ENCODE measurements at places on chromosomes 12 and 14. TPM values are rescaled to one million over a fixed set of nuclear protein-coding genes. Genes with fewer than 3 reads are reported as not detected.

DNA sequence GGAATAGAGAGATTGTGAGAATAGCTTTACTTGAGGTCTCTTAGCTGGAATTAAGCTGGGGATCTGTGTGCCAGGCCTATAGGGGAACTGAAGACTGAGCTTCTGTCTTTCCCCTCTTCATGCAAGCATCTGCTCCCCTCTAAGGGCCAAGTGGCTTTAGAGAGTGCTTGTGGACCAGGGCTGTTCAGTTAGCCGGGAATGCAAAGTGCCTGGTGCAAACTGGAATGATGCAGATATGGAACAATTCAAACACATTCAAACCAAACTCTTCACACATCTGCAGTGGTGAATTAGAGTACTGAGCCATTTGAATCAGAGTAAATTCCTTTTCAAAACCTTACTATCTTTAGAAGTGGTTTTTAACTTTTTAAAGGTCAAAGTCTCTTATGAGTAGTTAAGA lies 99.0 kb downstream of the LIN7A start:
- no peak for DNase-seq

DNA sequence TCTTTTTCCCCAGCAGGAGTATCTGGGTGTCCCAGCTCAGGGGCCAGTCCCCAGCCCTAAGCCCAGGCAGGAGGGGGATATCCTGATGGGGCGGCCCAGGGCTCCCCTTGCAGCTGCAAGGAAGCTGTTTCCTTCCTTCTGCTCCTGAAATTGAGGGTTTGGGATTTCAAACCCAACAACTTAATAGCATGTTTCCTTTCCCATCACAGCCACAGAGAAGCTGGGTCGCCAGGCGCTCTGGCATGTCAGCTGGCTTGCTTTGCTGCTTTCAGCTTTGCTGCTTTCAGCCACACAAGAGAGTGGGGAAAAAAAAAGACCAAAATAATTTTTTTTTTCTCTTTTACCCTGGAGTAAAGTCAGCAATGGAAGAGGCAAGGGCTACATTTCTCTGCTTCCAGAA lies 30.0 kb downstream of the HVCN1 start:
- no peak for DNase-seq

DNA sequence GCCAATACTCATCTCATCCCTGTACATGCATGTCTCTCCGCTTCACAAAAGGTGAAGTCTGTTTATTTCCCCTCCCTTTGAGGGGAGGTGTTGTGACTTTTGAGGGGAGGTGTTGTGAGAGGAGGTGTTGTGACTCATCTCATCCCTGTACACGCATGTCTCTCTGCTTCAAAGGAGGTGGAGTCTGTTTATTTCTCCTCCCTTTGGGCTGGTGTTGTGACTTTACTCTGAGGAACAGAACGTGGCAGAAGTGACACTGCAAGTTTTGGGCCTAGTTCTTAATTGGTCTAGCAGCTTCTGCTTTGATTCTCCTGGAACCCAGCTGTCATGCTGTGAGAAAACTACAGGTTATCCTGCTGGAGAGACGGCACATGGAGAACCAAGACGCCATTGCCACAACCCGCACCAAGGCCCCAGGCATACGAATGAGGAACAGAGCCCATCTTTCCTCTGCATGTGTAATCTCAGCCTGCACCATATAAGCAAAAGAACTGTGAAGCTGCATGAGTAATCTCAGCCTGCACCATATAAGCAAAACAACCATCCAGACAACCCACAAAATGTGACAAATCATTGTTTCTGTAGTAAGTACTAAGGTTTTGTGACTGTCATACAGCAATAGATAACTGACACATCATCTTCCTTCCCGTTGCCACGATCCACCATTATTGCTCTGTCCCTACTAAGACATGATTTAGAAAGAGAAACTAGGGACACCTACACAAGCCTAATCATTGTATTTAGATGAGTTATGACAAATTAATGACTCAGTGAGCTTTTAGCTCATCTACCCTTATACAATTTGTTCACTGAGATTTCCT lies 30.0 kb downstream of the GALNT4 start:
- DNase-seq, result no peak

DNA sequence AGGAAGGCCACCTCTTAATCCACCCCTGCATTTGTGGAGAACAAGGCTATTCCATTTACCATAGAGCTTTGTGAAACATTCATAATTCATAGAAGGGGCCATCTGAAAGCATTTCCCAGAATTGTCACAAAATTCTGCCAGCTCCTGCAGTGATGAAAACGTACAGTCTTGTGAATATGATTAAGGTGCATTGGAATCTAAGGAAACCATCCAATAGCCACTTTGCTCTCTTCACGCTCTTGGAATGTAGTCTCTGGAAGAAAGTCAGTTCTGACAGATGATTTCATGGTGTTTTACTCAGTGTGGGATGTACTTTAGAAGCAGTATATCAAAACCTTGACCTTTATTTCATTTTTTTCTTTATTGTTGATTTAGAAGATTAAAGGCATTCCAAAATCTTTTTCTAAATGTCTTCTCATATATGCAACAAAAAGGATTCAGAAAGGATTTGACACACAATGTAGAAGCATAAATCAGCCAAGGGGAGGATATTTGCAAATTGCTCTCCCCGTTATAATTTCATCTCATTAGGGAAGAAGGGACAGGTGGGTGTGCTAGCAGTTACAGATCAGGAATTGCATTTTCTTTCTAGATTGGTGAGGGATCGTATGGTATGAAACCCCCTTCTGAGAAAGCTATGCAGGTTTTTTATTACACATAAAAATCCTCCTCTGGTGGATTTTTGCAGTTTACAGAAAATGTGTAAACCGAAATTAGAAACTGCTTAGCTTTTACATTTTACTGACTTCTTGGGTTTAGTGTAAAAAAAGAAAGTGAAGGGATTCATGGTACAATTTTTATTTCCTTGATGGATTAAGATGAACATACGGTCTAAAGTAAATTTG lies 390.2 kb downstream of the LRIG3 start:
- DNase-seq, result no peak

GRCh38 chr14:98952593-98953350 lies 319.2 kb downstream of the BCL11B start:
- peak; percentile 73 for DNase-seq

DNA sequence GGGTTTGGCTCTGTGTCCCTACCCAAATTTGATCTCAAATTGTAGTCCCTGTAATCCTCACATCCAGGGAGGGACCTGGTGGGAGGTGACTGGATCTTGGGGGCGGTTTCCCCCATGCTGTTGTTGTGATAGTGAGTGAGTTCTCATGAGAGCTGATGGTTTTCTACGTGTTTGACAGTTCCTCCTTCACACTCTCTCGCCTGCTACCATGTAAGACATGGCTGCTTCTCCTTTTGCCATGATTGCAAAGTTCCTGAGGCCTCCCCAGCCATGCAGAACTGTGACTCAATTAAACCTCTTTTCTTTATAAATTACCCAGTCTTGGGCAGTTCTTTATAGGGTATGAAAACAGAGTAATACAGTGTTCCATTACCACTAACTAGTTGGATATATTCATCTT lies 10.3 kb upstream of the LRRC23 start:
- DNase-seq, result peak; percentile 11

DNA sequence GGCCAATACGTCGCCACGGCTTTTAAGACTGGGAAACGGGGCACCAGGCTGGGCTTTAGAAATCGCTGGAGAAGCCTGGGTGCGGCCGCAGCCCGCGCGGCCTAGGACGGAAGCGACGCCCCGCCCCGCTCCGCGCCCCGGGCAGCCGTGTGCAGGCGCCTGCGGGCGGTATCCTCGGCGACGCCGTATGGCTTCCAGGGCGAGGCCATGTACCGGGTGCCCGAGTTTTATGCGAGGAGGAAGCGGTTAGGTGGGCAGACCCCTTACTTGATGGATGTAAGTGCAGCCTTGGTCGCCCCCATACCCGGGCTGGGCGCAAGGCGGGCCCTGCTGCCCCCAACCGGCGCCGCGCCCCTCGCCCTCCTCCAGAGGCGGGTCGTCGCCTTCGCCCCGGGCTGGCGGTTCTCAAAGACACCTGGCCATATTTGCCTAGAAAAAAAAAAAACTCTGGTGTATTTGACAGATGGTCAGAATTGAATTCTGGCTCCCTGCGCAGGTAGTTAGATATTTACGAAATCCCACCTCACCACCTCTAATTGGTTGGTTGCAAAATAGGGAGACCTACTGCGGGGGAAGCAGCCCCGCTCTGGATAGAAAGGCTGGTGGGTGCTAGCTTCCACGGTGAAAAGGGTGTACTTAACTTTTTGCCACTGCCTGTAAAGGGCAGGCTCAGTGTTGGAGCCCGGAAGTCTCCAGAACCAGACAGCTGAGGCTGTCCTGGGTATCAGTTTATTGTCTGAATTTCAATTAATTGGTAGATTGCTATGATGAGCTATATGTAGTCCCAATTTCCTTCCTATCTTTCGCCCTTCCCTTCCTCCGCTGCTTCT lies at the start of gene PPP1R36:
PPP1R36 (plus strand) TSS at position 171 of the 830 bp plus-strand sequence; CDS start at position 208, 37 bp downstream.
- DNase-seq, result peak; percentile 64

GRCh38 chr14:74922752-74923401 lies at the start of gene RPS6KL1:
TSS of gene RPS6KL1 (minus strand) at chr14:74923260. CDS start at chr14:74921541, 1,719 bp downstream.
- DNase-seq, result peak; percentile 89

GRCh38 chr12:105228966-105229365 lies 7.0 kb downstream of the APPL2 start:
- DNase-seq, result no peak

DNA sequence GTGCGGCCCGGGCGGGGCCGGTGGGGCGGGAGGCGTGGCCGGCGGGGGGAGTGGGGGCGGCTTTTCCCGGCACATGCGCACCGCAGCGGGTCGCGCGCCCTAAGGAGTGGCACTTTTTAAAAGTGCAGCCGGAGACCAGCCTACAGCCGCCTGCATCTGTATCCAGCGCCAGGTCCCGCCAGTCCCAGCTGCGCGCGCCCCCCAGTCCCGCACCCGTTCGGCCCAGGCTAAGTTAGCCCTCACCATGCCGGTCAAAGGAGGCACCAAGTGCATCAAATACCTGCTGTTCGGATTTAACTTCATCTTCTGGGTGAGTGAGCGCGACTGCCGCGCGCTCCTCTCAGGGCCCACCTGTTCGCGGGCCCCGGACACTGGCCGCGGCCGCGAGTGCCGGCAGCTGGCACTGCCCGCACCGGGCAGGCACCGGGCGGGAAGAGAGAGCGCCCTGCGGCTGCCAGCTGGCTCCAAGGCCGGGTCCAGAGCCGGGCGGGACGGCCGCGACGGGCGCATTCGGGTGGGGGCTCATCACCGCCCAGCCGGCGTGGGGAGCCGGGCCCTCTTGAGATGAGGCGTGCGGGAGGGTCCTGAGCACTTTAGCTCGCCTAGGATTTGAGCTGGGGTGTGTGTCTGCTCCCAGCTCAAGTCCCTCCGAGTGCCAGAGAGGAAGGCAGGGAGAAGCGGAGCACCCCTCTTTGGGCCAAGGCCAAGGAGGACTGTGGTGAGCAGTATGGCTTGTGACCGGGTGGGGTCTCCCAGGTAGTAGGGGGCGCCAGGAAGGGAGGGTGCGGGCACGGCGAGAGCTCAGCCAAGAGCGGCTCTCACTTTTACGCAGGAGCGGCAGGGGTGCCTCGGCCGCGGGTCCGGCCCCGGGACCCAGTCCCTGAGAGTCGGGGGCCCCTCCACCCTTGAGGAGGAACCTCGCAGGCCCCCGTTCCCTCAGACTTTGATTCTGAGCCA lies at the start of gene CD9:
CD9 (plus strand) TSS at position 145 of the 957 bp plus-strand sequence; CDS start at position 245, 100 bp downstream.
- peak; percentile 87 for DNase-seq

- no peak for DNase-seq
Observed at GRCh38 chr14:75587388-75587787, 9.0 kb downstream of the FLVCR2 start.

The TAS2R31 gene
- 9.1 TPM for total RNA-seq

The PAH gene
- total RNA-seq, result not detected

The LMNTD1 gene
- total RNA-seq, result not detected

The MAP4K5 gene
- total RNA-seq, result 53.9 TPM

The SYNE3 gene
- total RNA-seq, result 39.1 TPM

The EML1 gene
- 45.9 TPM for total RNA-seq

The ATP2B1 gene
- total RNA-seq, result 26.8 TPM
